ENCODE measurements at places on chromosomes 2 and 18.

GRCh38 chr2:235979753-235980435, 188.3 kb downstream of the GBX2 start:
- peak; percentile 43 for DNase-seq

DNA sequence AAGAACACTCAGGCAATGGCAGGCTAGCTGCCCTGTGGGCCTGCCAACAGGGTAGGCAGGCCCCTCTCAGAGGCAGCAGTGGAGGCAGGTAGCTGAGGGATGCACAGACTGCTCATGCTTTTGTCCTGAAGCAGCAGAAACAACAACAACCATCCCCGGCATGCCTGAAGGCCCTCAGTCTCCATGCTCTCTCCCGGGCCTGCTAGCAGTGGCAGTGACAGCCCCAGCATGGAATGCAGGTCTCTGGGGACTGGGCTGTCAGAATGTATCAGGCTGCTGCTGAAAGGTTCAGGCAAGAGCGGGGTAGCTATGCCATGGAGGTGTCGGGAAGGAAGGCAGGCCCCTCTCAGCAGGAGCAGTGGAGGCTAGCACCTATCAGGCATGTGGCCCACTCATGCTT, 209.8 kb downstream of the KCNJ3 start:
- DNase-seq, result no peak

GRCh38 chr18:24632158-24632988, 171.9 kb downstream of the HRH4 start:
- DNase-seq, result no peak

- DNase-seq, result no peak
These were observed 11.1 kb downstream of the SPOPL start for GRCh38 chr2:138512672-138513071.

- DNase-seq, result no peak
These were observed 22.1 kb downstream of the RAB3GAP1 start for GRCh38 chr2:135074216-135074615.

- no peak for DNase-seq
These were observed 64.5 kb downstream of the SUCLG1 start for GRCh38 chr2:84394628-84395027.

DNA sequence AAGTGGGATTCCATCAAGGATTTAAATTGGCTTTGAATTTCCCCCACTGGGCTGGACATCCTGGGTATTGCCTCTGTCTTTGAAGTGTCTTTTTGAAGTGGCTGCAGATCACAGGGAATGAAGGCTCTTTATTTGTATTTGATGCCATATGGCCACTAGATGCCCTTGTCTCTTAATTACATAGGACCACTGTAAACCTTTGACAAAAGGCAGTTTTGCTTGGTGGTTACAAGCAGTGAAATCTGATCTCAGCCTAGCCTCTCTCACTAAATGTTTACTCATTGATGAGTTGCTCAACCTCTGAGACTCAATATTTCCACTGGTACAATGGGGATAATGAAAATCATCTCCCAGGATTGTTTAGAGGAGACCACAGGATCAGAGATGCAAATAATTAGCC, 102.2 kb downstream of the INSIG2 start:
- no peak for DNase-seq

GRCh38 chr2:85667561-85668008, 414 bp downstream of the SFTPB start:
- DNase-seq, result no peak

DNA sequence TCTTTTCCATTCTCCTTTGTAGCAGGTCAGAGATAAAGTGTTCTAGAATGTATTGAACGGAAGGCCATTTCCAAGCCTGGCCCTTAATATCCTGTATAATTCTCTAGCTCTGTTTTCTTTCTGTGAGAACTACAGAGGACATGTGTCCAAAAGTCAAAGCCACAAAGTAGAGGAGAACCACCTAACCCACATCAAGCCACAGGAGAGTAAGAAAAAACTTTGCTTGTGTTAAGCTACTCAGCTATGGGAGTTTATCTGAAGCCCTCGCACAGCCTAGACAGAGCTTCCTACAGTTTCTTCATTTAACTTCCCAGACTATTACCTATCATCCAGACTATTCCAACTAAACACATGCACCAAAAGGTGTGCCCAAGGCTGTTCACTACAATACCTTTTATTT, 22.0 kb downstream of the ADAM17 start:
- no peak for DNase-seq

GRCh38 chr2:53631313-53632125, 136.1 kb upstream of the CHAC2 start:
- DNase-seq, result no peak

GRCh38 chr2:145157036-145157675, 637.2 kb upstream of the ZEB2 start:
- DNase-seq, result no peak

DNA sequence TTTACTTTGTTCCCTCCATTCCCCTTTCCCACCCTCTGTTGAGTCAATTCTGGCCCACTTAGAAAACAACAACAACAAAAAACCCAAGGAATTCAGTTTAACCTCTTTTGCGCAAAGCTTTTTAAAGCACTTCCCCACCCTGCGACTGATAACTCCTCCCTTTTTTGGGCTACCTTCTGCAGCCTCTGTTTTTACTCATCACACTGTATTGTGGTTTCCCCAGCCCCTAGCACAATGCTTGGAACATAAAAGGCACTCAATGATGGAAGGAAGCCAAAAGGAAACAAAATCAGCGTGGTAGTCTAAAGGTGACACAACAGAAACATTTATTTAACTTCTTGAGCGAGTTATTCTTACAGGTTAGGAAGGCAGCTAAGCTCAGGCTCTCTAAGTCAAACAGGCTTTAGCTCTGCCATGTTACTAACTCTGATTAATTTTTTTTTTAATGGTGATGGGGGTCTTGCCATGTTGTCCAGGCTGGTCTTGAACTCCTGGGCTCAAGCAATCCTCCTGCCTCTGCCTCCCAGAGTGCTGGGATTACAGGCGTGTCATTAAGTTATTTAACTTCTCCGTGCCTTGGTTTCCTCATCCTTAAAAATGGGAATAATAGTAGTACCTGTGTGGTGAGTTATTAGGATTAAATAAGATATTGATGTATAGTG, 1.3 kb downstream of the CEP68 start:
- no peak for DNase-seq

- no peak for DNase-seq
These were observed 96.7 kb downstream of the GALR1 start for GRCh38 chr18:77346208-77346810.

DNA sequence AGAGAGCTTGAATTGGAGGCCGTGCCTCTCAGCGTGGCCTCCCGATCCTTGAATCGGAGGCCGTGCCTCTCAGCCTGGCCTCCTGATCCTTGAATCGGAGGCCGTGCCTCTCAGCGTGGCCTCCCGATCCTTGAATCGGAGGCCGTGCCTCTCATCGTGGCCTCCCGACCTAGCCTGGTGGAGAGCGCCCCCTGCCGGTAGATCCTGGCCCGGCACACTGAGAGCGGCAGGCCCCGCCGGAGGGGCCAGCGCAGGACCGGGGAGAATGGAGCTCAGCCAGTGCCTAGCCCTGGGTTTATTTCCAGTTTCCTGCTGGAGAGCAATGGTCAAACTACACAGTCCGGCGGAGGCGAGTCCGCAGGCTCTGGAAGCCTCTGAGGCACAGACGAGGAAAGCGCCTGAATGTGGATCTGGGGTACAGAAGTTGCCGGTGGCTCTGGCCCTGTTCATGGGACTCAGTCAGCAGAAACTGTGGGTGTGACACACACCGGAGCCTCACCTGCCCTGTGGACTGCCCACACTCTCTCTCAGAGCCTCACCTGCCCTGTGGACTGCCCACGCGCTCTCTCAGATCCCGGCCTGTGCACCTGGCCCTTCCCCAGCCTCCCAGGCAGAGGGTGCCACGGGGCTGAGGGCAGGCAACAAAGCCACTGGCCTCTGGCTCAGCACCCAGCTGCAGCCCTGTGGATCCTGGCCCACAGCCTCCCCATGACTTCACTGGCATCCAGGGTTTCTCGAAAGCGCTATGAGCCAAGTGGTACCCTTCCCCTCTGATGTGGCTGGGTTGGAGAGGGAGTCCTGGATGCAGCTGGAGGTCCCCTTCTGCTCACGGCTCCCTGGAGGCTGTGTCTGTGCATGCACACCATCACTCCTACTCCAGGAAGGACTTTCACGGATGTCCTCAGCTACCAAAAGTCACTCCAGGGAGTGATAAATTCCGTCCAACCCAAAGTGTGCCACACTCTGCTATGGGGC, 1.5 kb downstream of the IL36B start:
- DNase-seq, result no peak

- no peak for DNase-seq
These were observed 30.5 kb upstream of the PLB1 start for GRCh38 chr2:28465148-28465885.

GRCh38 chr2:74081030-74081762, 66.5 kb downstream of the BOLA3 start:
- no peak for DNase-seq

DNA sequence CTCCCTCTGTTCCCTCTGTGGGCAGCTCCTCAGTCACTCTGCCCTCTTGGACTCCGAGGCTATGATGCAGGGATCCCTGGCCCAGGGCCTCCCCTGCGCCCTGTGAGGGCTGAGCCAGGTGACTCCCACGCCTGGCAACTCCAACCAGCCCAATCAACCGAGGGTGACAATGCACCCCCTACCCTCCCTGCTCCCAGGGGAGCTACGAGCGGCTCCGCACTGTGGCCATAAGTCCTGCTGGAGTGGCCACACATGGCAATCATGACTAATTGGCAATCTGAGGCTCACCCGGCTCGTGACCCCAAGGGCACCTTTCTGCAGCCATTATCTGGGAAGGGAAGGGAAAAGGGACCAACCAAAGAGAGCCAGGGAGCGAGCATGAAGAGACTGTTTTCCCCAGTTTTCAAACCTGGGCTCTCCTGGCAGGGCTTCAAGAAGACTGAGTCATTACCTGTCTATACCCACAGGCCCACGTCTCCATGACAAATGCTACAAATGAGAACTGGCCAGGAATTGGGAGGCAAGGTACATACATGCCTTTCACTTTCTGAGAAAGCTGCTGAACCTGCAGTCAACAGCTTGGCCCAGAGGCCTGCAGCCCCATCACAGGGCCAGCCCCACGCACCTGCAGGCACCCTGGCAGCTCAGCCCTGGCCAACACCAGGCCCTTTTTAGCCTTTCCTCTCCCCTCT, 45.1 kb downstream of the RPL31 start:
- DNase-seq, result no peak

- DNase-seq, result no peak
These were observed 739.5 kb upstream of the CDH2 start for GRCh38 chr18:28916456-28916855.

DNA sequence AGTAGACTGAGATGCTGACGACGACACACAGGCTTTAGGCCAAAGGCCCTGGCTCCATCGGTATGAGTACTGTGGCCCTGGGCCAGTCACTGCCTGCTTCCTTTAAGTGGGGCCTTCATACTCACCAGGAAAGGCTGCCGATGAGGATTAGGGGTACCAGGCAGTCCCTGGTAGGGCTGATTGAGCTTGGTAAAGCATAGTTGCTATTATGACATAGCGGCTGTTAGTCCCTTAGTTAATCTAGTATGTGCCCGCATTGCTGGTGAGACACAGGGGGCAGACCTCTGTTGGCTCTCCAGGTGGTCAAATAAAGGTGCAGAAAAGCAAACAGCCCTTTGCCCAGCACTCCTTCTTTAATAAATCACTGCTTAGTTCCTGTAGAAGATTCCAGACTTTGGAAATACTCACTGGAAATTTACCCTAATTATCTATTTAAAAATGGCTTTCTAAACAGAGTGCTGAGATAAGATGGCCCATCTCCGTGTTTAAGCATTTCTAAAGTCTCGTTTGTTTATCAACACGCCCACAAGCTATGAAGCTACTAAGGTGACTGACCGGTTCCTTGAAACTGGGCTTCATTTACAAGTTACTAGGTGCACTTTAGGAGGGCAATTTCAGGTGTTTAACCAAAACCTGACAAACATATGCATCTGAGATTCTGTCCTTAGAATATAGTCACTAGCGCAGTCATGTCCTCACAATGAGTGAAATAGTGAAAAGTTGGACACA, 8.7 kb upstream of the BIN1 start:
- DNase-seq, result peak; percentile 1

- DNase-seq, result no peak
These were observed 165.4 kb downstream of the FIGN start for GRCh38 chr2:163570391-163570790.

GRCh38 chr2:159155791-159156190, 130.7 kb downstream of the WDSUB1 start:
- DNase-seq, result no peak

- no peak for DNase-seq
These were observed 940.3 kb upstream of the CRIM1 start for GRCh38 chr2:35415282-35415681.

DNA sequence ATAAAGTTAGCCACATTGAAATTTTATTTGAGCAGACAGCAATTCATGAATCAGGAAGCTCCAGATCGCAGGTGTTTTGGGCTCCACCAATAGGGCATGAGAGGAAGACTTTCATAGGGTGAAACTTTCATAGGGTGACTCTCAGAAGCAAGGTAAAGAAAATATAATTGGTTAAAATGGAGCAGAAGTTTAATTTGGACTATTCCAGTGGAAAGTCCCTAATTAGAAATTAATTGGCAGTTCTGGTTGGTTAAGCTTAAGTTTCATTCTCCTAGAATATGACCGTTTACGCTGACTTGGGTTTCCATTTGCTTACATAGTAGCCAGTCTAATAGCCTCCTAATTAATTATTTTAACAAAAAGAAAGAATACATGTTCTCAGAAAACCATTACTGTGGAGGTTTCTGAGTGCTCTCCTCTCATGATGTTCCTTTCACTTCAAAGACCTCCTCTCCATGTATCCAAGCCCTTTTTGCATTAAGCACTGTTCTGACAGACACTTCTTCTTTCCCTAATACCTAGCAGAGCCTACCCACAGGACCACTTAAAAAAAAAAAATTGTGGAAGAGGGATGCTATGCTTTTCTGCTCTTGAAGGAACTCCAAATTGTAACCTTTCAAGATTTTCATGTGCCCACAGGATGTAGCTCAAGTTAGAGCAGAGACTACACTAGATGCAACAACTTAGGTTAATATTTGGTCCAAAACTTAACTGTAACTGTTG, 99.1 kb downstream of the MREG start:
- DNase-seq, result no peak

GRCh38 chr2:115161771-115162493, 719.5 kb downstream of the DPP10 start:
- DNase-seq, result peak; percentile 30

GRCh38 chr2:47631792-47632398, 151.1 kb upstream of the MSH6 start:
- DNase-seq, result no peak

- DNase-seq, result peak; percentile 94
These were observed 56.5 kb upstream of the CREB1 start for GRCh38 chr2:207473049-207473930.

DNA sequence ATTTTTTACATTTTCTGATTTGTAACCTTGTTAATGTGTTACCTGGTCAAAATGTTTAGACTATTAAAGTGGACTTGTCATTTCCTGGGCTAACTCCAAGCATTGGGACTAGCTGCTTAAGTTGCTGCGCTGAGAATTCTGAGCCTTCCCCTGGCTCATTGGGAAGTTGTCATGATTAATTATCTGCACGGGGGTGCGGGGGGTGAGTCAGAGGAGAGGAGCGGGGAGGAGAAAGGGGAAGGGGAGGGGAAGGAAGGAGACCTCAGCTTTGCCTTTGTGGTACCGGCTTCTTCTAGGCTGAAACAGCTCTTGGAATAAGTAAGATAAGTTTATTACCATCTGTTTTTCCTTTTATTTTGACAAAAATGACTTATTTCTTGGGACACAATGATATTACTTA, 52.9 kb upstream of the APCDD1 start:
- no peak for DNase-seq
